Endodermal cell (in vitro differentiated cells): ENCODE measurements at places on chromosomes 1 and 21.
A peak's percentile ranks its signal among the peaks of the same experiment; 100 is the strongest.

DNA sequence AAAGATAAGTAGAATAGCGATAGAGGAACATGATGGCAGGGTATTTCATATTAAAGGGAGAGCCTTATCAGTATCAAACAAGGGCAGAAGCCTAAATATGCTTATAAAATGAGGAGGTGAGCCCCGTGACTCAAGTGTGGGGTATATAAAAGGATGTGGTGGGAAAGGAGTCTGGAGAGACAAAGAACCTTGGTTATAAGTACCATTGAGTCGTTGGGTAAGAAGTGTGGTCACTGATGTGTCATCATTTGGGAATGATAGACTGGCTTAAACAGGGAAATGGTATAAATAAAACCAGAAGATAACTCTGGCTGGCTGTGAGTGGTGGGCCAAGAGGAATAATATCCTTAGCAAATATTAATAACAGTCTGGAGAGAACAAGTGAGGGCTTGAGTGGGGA is 10.9 kb upstream of the CD5L start:
- DNase-seq: no peak

GRCh38 chr1:69263921-69264391 is 303.8 kb upstream of the LRRC7 start:
- no peak for DNase-seq

- DNase-seq: peak; percentile 65
Observed at GRCh38 chr1:1080951-1081310, 6.8 kb upstream of the RNF223 start.

- no peak for DNase-seq
Observed at GRCh38 chr21:35506771-35507170, 457.7 kb upstream of the RUNX1 start.

DNA sequence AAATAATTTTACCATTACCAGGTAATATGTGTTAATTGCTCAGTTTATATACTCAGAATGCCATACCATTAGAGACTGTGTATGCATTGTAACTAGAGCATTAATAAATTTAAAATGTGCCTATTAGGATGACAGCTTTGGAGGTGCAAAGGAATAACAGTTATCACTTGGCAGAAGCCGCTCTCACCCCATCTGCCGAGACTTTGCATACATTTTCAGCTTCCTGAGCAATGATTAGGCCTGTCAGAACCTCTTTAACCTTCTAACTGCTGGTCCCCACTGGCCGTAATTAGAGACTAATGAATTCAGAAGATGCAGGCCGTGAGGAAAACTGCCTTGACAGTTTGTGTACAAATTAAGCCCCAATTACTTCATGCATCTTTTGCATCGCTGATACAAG is 158.0 kb upstream of the PROX1 start:
- DNase-seq: no peak

- DNase-seq: no peak
Observed at GRCh38 chr1:219257751-219258150, 84.1 kb downstream of the LYPLAL1 start.

DNA sequence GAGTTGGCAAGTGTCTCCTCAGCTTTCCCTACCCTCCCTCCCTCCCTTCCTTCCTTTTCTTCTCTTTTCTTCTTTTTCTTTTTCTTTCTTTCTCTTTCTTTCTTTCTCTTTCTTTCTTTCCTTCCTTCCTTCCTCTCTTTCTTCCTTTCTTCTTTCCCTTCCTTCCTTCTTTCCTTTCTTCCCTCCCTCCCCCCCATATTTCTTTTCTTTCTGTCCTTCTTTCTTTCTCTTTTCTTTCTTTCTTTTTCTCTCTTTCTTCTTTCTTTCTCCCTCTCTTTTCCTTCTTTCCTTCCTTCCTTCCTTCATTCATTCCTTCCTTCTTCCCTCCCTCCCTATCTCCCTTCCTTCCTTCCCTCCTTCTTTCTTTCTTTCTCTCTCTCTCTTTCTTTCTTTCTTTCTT is 18.6 kb upstream of the TTC22 start:
- no peak for DNase-seq

GRCh38 chr1:81681114-81681513 is 119.6 kb upstream of the ADGRL2 start:
- peak; percentile 45 for DNase-seq

DNA sequence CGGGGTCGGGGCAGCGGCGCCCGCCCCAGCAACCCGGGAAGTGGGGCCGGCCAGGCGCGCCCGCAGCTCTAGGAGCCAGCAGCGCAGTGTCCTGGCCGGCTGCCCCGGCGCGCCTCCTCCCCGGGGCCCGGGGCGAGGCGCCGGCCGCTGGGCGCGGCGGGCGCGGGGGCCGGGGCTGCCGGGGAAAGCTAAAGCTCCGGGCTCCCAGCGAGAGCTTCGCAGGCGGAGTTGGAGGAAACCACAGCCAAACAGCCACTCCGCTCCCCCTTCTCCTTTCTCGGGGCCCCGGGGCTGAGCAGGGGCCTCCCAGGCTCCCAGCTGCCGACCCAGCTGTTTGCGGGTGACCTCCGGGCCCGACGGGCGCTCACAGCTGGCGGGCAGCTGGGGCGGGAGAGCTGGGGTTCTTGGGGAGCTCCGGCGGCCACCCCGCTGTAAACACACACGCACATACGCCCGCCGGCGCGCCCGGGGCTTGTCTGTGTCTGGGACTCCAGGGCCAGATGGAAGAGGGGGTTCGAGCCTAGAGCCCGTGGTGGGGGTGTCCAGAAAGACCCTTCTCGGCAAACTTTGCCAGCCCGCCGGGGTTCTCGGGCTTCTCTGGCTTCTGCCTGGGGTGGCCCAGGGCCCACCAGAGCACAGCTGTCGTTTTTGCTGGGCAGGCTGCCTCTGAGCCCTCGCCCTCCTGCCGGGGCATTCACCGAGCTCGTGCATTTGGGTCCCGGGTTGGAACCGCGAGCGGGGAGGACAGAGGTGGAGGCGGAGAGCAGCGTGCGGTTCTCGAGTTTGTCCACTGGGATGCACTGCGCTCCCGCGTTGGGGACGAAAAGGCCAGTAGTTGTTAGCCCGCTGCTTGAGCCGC is 1.5 kb downstream of the AJAP1 start:
- peak; percentile 93 for DNase-seq

- no peak for DNase-seq
Observed at GRCh38 chr1:178683291-178683690, 41.8 kb upstream of the RALGPS2 start.

DNA sequence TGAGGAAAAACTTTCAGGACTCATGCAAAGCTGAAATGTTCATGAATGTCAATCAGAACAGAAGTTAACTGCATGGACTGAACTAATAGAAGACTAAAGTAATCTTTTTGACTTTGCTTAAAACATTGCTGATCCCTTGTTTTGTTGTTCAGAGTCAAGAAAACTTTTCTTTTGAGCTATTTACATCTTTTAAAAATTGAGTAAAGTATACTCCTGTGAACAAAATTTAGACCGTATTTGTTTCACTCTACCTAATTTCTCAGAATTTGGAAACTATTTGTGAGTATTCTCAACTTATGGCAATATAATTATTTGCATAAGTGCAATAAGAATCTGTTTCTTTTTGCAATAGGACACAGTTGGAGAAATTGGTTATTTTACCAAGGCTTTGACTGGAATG is 41.1 kb downstream of the INPP5B start:
- DNase-seq: no peak

GRCh38 chr1:26058052-26058595 is 9.3 kb downstream of the TRIM63 start:
- no peak for DNase-seq

DNA sequence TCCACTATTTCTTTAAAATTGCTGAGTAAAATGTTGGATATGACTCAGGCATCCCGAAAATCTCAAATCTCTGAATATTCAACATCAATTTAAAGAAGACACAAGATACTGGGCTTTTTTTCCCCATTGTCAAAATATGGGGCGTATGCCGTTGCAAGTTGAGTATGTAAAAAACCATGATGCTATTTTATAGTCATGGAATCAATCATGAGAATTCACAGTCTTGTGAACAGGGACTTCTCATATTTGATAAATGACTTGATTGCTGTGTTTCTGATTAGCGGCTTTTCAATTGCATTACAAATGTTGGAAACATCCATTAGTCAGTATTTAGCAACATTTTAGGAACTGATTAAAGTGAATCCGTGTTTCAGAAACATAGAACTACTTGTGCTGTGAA is 45.3 kb downstream of the SETD4 start:
- DNase-seq: no peak

DNA sequence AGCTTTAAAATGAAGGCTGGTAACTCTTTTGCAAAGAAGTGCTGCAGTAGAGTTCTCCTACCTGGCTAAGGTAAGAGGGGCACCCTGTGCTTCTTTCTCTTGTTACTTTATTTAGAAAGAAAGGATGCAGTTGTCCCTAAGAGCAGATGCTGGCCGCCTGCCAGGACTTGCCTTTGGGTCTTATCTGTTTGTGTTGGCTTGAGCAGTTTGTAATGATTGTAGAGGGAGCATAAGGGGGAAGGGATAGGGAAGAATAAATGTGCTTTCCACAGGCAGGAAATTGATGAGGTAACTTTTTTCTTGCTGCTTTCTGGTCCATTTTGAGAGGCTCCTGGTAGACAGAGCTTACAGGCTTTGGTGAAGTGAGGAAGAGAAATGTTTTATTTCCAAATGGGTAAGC is 229.6 kb downstream of the HHAT start:
- DNase-seq: no peak
